ENCODE measurements at places on chromosomes 16 and 17.
A peak's percentile ranks its signal among the peaks of the same experiment; 100 is the strongest.

DNA sequence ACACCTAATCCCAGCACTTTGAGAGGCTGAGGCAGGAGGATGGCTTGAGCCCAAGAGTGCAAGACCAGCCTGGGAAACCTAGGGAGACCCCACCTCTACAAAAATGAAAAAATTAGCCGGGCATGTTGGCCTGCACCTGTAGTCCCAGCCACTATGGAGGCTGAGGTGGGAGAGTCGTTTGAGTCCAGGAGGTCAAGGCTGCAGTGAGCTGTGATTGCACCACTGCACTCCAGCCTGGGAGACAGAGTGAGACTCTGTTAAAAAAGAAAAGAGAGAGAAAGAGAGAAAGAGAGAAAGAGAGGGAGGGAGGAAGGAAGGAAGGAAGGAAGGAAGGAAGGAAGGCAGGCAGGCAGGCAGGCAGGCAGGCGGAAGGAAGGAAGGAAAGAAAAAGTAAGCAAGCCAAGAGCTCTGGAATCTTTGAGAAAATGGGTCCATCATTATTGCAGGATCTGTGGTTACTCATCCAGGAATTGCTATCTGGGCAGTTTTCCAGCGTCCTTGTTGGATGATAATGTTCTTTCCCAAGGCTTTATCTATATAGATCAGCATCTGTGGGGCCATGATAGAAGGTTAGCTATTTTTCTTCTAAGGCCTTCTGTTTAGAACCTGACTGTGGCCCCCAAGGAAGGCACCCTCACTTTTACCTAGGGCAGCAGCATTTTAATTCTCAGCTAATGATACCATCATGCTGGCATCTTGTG lies 533.2 kb upstream of the CDH5 start:
- no peak for DNase-seq

DNA sequence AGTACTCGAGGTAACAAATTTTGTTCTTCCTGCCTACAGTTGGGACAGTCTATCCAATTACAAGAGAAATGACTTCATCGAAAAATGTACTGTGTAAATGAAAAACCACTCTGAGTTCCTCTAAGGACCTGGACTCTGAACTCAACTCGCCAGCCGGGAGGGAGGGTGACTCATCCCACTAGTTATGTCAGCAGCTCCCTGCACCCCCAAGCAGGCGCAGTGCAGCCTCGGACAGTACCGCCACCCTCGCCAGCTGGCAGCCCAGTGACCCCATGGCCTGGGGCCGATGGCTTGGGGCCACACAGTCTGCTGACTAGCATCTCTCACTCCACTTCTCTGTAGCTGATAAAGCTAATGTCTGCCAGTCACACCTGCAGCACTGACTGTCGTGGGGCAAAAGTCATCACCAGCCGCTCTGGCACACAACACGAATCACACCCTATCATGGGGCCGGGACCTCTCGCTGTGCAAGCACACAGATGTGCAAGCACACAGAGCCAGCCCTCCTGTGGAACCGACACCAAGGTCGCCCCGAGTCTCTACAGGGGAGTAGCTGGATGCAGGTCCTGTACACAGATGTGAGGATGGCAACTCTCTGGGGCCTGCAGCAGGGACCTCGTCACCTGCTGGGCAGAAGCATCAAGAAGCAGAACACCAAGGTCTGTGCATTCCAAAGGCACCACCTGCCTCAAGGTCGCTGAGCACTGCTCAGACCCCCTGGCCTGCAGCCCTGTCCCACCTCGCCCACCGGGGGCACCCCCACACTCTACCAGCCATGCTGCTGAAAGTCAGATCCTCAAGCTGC lies 5.7 kb downstream of the CSNK1D start:
- DNase-seq = peak; percentile 98

DNA sequence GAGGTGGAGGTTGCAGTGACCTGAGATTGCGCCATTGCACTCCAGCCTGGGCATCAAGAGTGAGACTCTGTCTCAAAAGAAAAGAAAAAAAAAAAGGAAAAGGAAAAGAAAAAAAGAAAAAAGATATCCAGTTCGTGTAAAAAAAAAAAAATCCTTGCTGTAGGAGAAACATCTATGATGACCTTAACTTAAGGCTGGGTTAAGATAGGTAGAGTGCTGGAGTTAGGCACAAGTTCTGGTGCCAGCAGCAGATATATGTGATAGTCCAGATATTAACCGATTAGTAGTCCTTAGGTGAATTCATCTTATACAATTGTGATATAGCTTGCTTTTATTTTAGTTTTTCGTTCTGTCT lies 17.2 kb downstream of the PSMD11 start:
- no peak for DNase-seq

DNA sequence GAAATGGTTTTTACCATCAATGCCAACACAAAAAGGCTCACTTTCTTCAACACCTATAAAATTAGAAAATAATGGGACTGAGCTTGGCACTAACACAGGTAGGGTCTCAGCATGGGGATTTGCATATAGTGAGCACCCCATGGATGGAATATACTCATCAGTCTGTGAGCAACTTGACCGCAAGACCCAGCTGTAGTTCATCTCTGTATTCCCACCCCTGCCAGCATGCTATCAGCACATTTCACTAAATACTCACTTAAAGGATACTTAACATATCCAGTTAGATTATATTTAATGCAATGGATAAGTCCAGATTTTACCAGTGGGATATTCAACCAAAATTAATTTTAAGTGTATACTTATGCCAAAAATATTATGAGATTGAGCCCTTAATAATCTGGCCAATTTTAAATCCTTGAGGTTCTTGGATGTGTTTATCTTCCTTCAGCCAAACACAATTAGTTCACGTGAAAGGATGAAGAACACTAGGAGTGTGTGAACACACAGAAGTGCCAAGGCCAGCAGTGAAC lies 66.7 kb downstream of the C16orf95 start:
- DNase-seq = no peak

GRCh38 chr17:82064433-82065192 lies 991 bp downstream of the DUS1L start:
- no peak for DNase-seq

DNA sequence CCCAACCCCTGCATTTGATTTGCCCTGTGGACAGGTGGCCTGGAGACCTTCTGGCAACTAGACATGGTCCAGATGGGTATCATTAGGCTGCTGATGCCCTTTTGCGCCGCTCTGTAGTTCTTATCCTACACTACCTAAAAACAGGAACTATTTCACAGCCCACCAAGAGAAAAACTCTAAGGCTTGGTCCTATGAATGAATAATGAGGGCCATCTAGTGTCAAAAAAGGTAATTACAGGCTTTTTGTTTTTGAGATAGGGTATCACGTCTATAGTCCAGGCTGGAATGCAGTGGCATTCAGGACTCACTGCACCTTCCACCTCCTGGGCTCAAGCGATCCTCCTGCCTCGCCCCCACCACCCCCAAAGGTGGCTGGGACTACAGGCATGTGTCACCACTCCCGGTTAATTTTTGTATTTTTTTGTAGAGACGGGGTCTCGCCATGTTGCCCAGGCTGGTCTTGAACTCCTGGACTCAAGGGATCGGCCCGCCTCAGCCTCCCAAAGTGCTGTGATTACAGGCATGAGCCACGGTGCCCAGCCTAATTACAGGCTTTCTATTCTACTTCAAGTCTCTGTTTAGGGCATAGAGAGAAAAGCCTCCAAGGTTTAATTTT lies 20.9 kb downstream of the COIL start:
- DNase-seq = peak; percentile 77

DNA sequence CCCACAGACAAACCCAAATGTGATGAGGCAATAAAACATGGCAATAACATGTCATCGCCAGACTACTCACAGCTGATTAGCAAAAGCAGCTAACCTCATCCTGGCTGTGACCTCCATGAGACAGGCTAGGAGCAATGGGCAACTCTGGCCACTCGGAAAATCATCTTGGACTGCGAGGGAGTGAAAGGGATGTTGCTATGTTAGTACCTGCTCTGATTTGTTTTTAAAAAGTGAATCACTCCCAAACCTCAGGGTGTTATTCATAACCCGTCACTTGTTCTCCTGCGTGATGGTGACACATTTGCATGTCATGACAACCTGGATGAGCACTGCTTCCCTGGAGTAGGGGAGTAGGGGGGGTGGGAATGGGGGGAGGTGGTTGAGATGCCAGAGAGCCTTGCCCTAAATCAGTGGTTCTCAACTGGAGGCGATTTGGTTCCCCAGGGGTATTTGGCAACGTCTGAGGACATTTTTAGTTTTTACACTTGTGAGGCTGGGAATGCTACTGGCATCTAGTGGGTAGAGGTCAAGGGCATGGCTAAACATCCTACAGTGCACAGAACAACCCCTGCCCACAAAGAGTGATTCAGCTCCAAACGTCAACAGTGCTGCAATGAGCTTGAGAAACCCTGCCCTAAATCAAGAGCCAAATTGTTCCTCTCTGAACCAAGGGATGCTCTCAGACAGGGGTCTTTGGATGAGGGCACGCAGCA lies 241.7 kb downstream of the SOX9 start:
- DNase-seq = no peak

Measured in ACHN (cell line).